Vein endothelial cell (primary cell): ENCODE measurements at places on chromosomes 4 and X. TPM values are rescaled to one million over a fixed set of nuclear protein-coding genes. Genes with fewer than 3 reads are reported as not detected.

The SEPTIN6 gene
- 22.2 and 22.3 TPM in 2 replicates for total RNA-seq

The TNIP3 gene
- total RNA-seq = 0.76 TPM in 1 of 2 replicates, not detected in the other

The BCLAF3 gene
- 3.3 and 3.8 TPM in 2 replicates for total RNA-seq

The CENPI gene
- 7.5 and 17.7 TPM in 2 replicates for total RNA-seq

The INTS12 gene
- total RNA-seq = 15.0 and 19.8 TPM in 2 replicates

The FOXP3 gene
- 0.33 TPM in 1 of 2 replicates, not detected in the other for total RNA-seq

The DUSP21 gene
- total RNA-seq = not detected in 2 replicates

The ZNF157 gene
- total RNA-seq = under 0.01 TPM in 1 of 2 replicates, not detected in the other

The TEX13D gene
- total RNA-seq = not detected in 2 replicates

The USP17L21 gene
- total RNA-seq = not detected in 2 replicates
